Left cardiac atrium (tissue), 4 donors: ENCODE measurements at places on chromosomes 2 and 18.

DNA sequence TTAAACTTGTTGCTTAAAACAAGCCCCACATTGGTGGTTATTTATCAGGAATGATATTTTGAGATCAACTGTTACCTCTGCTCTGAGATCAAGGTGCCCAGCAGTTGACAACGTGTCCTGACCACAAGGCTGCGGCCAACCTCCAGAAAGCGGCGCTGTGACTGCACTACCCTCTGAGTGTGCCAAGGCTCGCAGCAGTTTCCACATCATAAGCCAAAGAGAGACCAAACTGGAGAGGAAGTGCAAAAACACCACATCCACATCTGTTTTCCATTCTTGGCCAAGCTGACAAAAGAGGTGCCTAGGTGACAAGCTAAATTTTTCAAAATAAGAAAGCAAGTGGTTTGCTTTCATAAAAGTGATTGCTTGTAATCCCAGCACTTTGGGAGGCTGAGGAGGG, 410.8 kb upstream of the POU3F3 start:
- DNase-seq, result no peak

DNA sequence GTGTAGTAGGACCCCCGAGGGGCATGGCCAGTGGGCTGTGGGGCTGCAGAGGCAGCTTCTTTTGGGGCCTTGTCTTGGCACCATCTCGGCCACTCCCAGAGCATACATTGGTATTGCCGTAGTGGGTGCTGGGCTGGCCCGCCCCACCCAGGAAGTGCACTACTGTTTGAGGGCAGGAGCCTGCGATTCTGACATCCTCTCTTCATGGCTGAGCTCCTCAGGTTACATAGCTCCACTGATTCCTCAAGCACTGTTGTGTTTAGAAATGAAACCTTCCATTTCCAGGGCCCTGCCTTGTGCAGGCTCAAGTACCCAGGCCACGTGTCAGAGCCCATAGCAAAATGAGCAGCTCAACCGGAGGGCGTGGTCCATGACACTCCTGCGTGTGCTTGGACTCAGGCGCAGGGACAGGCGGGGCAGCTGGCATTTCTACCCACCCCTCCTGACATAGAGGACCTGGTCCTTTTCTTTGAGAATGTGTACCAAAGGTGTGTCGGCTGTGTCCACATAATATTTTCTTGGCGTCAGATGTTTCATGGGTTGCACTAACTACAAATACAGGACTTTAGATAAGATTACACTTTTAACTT, 67.9 kb downstream of the DGKD start:
- DNase-seq, result no peak

- no peak for DNase-seq
Observed at GRCh38 chr18:12837747-12838146, 46.3 kb downstream of the PTPN2 start.

GRCh38 chr2:142629193-142629592, 248.3 kb upstream of the KYNU start:
- no peak for DNase-seq

DNA sequence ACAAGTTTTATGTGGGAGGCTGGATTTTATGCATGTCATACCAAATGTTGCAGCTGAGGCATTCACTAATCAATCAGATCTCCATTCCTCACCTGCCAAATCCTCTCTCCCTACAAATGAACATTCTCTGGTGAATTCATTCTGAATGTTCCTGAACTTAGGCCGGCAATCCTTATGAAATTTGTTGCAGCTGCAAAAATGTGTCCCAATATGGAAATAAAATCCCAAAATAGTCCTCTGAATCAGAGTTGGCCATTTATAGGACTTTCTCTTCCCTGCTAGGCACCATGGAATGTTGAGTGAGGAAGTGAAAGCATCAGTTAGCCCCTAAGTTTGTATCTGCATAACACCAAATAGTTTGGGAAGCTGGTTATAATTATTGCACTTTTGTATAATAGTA, 25.6 kb downstream of the GCA start:
- DNase-seq, result no peak

GRCh38 chr2:166449439-166449838, 44.6 kb downstream of the SCN7A start:
- DNase-seq, result no peak

GRCh38 chr2:149017116-149017985, 21.1 kb upstream of the LYPD6B start:
- peak; percentile 81 for DNase-seq

GRCh38 chr2:222281506-222281905, 17.3 kb downstream of the PAX3 start:
- DNase-seq, result no peak

GRCh38 chr2:36052819-36053218, 302.8 kb upstream of the CRIM1 start:
- DNase-seq, result no peak

- peak; percentile 23 for DNase-seq
Observed at GRCh38 chr2:12606472-12607000, 110.2 kb upstream of the TRIB2 start.

DNA sequence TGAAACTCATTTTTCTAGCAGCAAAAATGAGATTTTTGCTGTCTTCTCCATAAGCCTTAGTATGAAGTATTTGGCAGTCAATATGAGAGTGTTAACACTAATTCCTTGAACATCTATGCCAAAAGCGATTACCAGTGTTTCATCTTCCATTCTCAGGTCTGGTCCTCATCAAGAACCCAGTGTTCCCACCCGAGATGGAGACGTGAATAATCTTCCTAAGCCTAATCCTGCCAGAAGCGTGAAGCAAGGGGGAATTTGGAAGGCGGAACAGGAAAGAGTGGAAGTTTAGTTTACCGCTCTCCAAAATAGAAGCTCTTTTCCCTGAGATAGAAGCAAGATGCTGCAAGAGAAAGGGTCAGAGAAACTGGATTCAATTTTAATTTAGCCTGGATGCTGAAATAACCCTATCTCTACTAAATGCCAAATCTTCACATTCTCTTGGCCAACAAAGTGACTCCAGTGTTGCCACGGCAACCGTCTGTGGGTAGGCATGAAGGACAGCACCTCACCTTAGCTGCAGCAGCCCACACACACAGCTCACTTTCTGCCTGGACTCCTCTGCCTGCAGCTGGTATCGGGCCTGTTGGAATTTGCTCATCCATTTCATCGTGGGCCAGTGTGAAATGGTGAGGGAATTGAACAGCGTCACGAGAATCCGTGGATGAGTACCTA, 711.1 kb downstream of the CBLN2 start:
- DNase-seq, result no peak

GRCh38 chr18:70659036-70659925, 370.4 kb downstream of the SOCS6 start:
- peak; percentile 25 for DNase-seq

DNA sequence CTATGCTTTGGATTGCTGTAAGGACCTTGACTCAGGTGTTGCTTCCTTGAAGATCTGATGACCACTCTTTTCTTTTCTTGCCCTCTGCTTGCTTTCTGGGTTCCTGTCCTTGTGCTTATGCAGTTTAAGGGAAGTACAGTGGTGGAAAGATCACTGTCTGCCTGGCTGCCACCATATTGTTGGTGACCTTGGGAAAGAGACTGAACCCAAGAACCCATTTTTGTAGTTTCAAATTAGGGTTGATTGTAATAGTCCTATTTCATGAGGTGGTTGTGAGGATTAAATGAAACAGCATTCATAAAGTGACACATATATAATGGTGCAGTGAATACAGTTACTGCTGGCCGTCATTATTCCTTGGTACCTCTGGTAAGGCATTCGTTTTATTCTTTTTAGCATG, 41.1 kb downstream of the MAP4K4 start:
- DNase-seq, result no peak

- DNase-seq, result no peak
Observed at GRCh38 chr2:70927641-70928040, 8.1 kb upstream of the ATP6V1B1 start.

- no peak for DNase-seq
Observed at GRCh38 chr18:46452820-46453219, 204.2 kb downstream of the LOXHD1 start.

GRCh38 chr2:85329181-85329651, 1.4 kb upstream of the TGOLN2 start:
- no peak for DNase-seq

GRCh38 chr2:237967463-237967951, 693 bp downstream of the UBE2F start:
- DNase-seq, result peak; percentile 38

GRCh38 chr2:123913143-123913735, 111.8 kb upstream of the CNTNAP5 start:
- DNase-seq, result no peak

GRCh38 chr2:113175736-113176695, 2.2 kb downstream of the PSD4 start:
- no peak for DNase-seq

DNA sequence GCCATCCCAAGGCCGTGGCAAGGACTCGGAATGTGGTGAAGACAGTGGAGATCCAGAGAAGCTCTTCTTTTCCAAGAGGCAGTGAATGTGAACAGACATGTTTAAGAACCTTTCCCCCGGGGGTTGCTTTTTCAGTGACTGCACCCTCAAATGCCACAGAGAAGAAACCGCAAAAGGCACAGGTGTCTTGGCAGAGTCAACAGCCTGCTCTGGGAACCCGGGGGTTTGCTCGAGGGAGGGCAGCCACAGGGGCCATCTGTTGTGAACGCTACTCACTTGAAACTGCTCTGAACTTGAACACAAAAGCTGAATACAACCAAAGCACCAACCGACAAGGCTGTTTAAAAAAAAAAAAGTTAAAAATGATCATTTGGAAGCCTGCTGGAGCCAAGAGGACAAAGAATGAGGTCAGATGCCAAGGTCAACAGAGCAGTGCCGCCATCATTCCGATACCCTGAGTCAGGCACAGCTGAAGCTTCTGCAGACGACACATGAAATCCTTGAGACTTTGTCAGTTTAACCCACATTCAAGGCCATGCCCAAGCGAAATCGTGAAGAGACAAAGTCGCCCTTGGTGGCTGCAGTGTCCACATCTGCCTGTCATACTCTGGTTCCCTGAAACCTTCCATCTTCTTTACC, 47.4 kb downstream of the PSMG2 start:
- DNase-seq, result no peak

DNA sequence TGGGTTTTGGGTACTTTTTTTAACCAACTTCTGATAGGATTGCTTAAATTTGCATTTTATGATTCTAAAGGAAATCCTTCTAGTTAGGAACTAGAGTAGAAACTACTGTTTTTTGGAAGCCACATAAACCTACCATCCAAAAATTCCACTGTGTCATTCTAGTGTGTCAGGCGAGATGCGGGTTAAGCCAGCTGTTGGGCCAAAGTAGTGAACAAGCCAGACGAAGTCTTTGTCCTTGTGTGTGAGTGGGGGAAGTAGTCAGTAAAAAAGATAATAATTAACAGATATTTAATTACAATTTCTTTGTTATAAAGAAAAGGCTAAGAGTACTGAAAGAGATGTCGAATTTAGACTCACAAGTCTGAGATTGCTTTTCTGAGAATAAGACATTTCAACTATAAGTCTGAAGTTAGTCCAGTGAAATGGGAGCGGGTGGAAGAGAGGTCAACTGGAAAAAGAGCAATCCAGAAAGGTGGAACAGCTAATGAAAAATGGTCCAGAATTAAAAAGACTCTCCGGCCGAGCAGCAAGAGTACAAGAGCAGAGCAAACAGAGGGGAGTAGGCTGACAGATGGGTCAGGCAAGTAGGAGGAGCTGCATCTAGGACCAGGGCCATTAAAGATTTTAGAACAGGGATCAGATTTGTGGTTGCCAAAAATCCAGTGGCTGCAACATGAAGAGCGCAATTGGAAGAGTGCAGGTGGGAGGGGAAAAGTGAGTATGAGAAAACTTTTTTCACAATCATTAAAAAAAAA, 1.5 kb downstream of the EPB41L5 start:
- DNase-seq, result no peak

GRCh38 chr2:38514603-38515154, 88.0 kb downstream of the HNRNPLL start:
- DNase-seq, result no peak

- DNase-seq, result no peak
Observed at GRCh38 chr2:88281302-88282217, 111.4 kb downstream of the THNSL2 start.

DNA sequence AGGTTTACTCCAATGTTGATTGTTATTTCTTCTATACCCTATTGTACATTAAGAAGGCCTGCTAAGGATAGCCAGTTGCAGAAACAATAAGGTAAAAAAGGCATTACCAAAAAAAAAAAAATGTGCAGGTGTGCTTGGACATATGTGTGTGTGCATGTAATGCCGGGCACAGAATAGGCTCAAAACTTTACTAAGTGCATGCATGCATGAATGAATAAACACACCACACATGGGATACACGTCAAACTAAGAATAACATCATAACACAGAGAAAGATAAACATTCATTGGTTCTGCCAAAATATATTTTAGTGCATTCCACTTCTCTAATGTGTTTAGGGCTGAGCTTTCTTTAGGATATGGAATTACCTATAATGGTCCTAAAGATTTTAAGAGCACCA, 298.2 kb downstream of the TCF4 start:
- no peak for DNase-seq

GRCh38 chr2:234678711-234679110, 181.8 kb upstream of the ARL4C start:
- DNase-seq, result no peak
